Bronchus fibroblast of lung (primary cell): ENCODE measurements at places on chromosomes 1 and 21. TPM values are rescaled to one million over a fixed set of nuclear protein-coding genes. Genes with fewer than 3 reads are reported as not detected.

BCAN gene
- total RNA-seq, result not detected in 2 replicates

HTR6 gene
- not detected in 2 replicates for total RNA-seq

USP25 gene
- total RNA-seq, result 25.2 and 26.2 TPM in 2 replicates

LYSMD1 gene
- total RNA-seq, result 7.0 and 8.2 TPM in 2 replicates

LIX1L gene
- 25.1 and 25.9 TPM in 2 replicates for total RNA-seq

SHE gene
- total RNA-seq, result not detected in 2 replicates

GJA4 gene
- total RNA-seq, result not detected in 2 replicates

FAM163A gene
- total RNA-seq, result not detected in 2 replicates

LDLRAD1 gene
- not detected in 2 replicates for total RNA-seq

GPR153 gene
- total RNA-seq, result 3.0 and 3.4 TPM in 2 replicates

EPHA2 gene
- 27.9 and 29.8 TPM in 2 replicates for total RNA-seq

COL9A2 gene
- total RNA-seq, result 4.9 and 5.6 TPM in 2 replicates

C1orf87 gene
- total RNA-seq, result under 0.01 TPM in 1 of 2 replicates, not detected in the other

EDARADD gene
- under 0.01 TPM in 1 of 2 replicates, not detected in the other for total RNA-seq

CCDC190 gene
- total RNA-seq, result 0.89 and 1.7 TPM in 2 replicates

OVAAL gene
- not detected in 2 replicates for total RNA-seq

SHISAL2A gene
- not detected in 2 replicates for total RNA-seq

RNPEP gene
- 66.7 and 70.5 TPM in 2 replicates for total RNA-seq

AGMAT gene
- 2.1 and 3.9 TPM in 2 replicates for total RNA-seq

CLDN19 gene
- not detected in 2 replicates for total RNA-seq

INSRR gene
- total RNA-seq, result not detected in 2 replicates

ACBD3 gene
- 37.0 and 40.7 TPM in 2 replicates for total RNA-seq

HSF2BP gene
- total RNA-seq, result 0.34 and 0.45 TPM in 2 replicates

PIK3R3 gene
- 5.1 and 6.1 TPM in 2 replicates for total RNA-seq

LCE2A gene
- total RNA-seq, result not detected in 2 replicates

KRTAP13-1 gene
- total RNA-seq, result not detected in 2 replicates

GJC2 gene
- 1.9 and 2.4 TPM in 2 replicates for total RNA-seq

AKR7A3 gene
- 0.59 and 0.84 TPM in 2 replicates for total RNA-seq

TRAF3IP3 gene
- 0.15 TPM in 1 of 2 replicates, not detected in the other for total RNA-seq

ASTN1 gene
- total RNA-seq, result under 0.01 TPM in 1 of 2 replicates, not detected in the other

C1QC gene
- not detected in 2 replicates for total RNA-seq
